ENCODE measurements at places on chromosomes 12 and 14.

- no peak for DNase-seq
Observed at GRCh38 chr14:49494836-49495235, 91.3 kb downstream of the RPS29 start.

GRCh38 chr14:104373055-104373854 lies 206.3 kb upstream of the C14orf180 start:
- DNase-seq, result no peak

- DNase-seq, result no peak
Observed at GRCh38 chr12:12561371-12562015, 1.2 kb downstream of the DUSP16 start.

- DNase-seq, result no peak
Observed at GRCh38 chr14:21019366-21019765, 5.5 kb downstream of the NDRG2 start.

- no peak for DNase-seq
Observed at GRCh38 chr14:76772300-76773187, 11.3 kb downstream of the VASH1 start.

DNA sequence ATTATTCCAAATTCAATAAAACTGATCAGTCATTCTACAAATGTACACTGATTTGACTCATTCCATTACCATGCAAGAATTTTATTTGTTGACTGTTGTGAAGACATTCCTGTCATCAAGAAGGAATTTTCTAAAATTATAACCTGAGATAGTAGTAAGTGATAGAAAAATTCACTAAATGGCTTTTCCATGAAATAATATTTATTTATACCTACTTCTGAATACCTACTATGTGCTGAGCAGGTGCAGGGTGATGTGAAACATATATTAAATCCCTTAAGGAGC lies 841.7 kb downstream of the NRXN3 start:
- no peak for DNase-seq

DNA sequence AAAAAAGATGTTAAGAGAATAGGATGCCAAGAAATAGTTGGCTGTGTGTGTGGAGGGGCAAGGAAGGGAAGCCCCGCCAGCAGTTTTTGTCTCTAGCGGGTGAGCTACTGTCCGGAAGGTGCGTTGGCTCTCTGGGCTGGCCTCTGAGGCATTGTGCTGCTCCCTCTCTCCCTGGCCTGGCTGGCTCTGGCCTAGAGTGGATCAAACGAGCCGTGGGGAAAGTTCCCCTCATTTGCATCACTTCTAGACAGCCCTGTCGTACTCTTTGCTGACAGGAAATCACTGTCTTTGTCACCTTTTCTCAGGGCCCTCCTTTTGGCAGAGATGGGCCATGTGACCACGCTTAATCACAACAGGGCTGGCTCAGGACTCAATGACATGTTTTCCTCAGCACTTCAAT lies 236.1 kb upstream of the NPAS3 start:
- DNase-seq, result no peak

DNA sequence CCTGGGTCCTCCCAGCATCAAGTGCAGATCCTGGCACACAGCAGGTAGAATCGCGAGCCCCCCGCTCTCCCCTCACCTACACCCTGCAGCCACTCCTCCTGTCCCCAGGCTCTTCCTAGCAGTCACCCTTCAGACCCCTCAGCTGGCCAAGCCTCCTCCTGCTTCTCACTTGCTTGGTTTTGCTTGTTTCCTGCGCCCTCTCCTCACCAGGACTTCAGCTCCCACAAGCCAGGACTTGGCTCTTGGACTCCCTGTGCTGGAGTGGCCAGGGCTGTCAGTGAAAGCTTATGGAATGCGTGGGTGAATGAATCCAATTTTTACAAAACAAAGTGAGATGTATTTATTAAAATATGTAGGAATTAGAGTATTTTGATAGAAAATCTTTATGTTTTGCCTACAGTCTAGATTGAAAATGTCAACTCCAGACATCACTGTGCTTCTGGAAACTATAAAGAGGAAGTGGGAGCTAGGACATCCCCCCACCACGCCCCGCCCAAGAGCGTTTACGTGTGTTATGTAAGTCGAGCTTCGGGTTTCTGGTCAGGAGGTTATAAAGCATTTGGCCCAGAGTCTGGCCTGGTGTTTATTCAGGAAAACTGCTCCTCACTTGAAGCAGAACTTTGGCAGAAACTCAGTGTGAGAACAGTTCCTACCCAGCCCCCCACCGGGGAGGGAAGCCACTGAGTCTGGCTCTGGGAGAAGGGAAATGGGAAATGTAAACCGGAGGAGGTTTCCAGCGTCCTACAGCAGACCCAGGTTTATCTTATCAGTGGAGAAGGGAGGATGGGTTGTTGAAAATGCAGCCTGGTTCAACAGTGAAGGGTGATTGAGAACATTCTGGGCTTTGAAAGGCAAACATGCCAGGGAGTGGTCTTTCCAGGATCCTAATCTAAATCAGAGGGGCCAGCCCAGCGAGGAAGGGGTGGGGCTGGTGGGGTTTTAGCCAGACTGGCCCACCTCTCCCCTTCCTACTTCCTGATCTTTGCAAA lies 8.8 kb downstream of the ALDH2 start:
- DNase-seq, result no peak

DNA sequence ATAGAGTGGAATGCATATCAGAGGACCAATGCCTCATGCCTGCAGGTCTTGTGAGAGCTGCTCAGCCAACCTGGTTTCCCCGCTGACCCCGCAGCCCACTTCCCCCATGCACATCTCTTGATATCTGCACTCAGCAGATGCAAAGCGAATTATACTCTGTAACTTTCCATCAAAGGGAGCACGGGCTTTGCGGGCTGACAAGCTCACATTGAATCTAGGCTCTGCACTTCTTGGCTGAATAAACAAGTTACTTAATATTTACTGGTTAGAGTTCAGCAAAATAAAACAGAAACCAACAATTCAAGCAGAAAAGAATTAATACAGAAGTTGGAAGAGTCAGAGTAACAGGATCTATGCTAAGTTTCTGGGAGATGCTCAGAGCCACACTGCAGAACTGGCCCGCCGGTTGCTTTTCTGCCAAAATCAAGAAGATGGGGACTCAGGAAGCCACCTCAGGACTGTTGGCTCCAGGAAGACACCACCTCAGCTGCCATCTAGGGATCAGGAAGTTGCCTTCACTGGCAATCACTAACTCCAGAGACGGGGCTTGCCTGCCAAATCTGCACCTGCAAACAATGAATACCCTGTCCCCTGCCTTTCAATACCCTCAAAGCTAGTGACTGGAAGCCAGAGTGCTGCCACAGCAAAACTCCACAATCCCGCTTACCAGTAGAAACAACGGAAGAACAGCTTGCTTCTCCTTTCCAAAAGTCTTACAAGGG lies 46.5 kb downstream of the NR1H4 start:
- no peak for DNase-seq

- no peak for DNase-seq
Observed at GRCh38 chr14:69246331-69246730, 13.6 kb upstream of the GALNT16 start.

- no peak for DNase-seq
Observed at GRCh38 chr12:76152181-76152807, 67.8 kb upstream of the NAP1L1 start.

- DNase-seq, result no peak
Observed at GRCh38 chr14:30966415-30967363, 58.8 kb upstream of the AP4S1 start.

- DNase-seq, result no peak
Observed at GRCh38 chr14:51652168-51653078, 713 bp downstream of the FRMD6 start.

DNA sequence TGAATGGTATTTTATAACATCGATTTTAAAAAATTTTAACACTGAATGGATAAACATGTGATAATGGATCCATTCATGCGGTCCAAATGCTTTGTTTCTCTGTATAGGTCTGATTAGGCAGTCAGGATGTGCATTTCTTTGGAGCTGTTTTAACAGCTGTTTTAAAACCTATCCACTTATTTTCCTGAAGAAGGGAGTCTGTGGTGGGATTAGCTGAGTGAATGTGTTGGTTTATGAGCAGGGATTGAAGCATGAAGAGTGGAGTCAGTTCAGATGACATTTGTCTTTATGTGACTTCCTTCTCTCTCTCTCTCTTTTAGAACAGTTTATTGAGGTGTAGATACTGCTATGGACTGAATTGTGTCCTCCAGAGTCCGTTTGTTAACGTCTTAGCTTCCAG lies 37.7 kb downstream of the GLT8D2 start:
- DNase-seq, result no peak

Measured in cerebellar nuclear complex (tissue), 1 donor.